Trophoblast cell (in vitro differentiated cells and primary cell): ENCODE measurements at places on chromosomes 7 and 10.

DNA sequence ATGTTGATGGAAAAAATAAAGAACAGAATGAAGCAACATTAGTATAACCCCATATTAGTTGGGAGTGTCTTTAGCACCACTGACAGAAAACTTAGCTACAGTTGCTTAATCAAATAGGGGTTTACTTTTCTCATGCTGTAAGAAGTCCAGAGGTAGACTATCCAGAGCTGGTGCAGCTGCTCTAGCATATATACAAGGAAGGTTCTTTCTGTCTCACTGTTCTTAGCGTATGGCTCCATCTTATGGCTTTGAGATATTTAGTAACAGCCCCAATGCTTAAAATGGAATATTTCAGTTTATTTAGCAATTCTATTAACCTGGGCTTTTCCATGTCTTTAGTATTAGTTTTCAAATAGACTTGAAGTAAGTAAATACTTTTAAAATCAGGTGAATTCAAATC is 15.2 kb upstream of the WNT2 start:
- no peak for DNase-seq

DNA sequence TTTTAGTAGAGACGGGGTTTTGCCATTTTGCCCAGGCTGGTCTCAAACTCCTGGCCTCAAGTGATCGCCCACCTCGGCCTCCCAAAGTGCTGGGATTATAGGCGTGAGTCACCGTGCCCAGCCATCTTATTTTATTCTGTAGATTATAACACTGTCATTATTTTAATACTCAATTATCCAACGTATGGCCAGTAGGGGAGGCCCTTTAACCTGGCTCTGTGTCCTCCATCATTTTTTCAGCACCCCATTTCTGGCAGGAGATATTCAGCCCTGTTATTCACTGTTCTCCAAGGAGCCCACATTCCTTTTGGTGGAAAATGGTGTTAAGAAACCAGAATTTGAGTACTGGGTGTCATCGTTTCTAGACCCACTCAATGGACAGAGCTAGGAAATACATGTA is 31.5 kb downstream of the PDSS1 start:
- DNase-seq: no peak

- no peak for DNase-seq
Measured at GRCh38 chr7:156220701-156221100, 408.4 kb upstream of the SHH start.

GRCh38 chr7:131034166-131034881 is 293.4 kb upstream of the MKLN1 start:
- no peak for DNase-seq

- no peak for DNase-seq
Measured at GRCh38 chr10:115944538-115944937, 328.5 kb downstream of the GFRA1 start.
